ENCODE measurements at places on chromosomes 2 and 18. TPM values are rescaled to one million over a fixed set of nuclear protein-coding genes. Genes with fewer than 3 reads are reported as not detected.

DNA sequence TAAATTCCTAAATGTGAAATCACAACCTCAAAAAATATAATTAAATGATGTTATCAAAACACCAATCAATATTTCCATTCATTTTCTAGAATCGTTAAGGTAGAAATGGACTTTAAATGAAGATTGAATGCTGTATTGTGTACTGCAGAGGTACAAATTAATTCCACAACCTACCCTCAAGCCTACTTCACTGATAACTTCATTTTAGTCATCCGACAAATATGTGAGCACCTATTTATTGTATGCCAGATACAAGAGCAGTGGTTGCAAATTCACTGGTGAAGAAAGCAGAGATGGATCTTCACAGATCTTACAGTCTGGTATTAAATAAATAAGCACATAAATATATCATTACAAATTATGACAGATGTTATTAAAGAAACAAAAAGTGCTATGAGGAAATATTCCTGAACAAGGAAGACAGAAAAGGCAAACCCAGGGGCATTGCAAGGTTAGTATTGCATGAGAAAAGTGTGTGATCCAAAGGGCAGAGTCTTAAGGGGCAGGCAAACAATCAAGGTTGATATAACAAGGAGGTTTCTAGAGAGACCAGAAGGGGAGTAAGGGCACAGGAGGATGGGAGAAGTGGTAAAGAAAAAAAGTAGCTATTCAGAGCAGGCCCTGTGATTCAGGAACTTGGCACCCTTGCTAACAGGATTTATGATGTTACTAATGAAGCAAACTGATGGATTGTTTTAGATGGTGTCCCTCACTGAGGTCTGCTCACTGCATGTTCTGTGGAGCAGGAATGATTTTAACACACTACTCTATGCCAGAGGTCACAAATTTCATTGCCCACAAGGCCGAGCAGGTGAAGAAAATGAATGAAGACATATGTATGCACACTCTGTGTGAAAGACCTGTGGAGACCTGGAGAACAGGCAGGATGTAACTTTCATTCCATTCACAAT is 128.0 kb upstream of the CCDC150 start:
- H3K27ac ChIP-seq = no peak overlapping the region
- DNase-seq = no peak
- no peaks in the 10 kb centered on the region for H3K4me1 ChIP-seq
- no peak overlapping the region for H3K4me3 ChIP-seq
- peaks cover 4% of the 10 kb centered on the region for H3K27me3 ChIP-seq

Gene SPC25
- total RNA-seq = 32.0 TPM

Gene MDH1B
- total RNA-seq = 0.92 TPM

Gene SRD5A2
- total RNA-seq = not detected

GRCh38 chr2:181657379-181657778 is 474 bp upstream of the CERKL start:
- peaks cover 8% of the 10 kb centered on the region for H3K4me1 ChIP-seq
- no peak overlapping the region for H3K27ac ChIP-seq
- peak overlapping the region; percentile 60 for H3K4me3 ChIP-seq
- peaks cover 39% of the 10 kb centered on the region for H3K27me3 ChIP-seq
- no peaks in the 10 kb centered on the region for H3K36me3 ChIP-seq

DNA sequence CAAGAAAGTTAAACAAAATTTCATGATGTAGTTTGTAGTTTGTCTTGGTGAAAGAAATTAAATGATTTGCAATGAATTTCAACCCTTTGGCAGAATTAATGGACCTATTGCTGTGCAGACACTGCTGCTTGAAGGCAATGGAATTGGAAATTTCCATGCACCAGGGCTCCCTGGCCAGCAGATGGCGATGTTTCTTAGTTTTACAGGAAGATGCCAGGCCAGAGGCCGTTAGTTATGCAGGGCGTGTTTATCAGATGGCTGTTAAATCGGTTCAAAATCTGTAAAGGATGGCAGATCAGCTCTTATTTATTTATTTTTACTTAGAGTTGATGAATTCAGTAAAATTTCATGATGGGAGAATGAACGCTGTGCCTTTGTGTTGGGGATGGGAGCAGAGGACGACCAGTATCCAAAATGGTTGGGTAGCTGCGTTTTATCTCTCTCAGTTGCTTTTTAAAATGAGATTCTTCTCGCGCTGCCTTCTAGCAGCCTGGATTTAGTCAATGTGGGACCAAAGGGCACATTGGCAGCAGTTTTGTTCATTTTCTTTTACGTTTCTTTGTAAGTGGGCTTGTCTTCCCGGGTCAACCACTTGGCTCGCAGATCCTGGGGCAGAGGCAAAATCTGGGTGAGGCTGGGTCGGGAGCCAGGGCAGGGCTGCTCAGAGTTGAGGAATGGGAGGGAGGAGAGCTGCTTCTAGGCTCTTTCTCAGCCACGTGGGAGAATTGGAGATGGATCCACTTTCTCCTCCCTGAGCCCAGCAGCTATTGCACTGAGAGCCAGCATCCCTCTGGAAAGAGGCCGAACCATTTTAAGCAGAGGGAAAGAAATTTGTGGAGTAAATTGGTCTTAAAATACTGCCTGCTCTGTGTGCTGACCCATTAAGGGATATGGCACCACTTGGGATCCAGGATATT is 344.0 kb downstream of the PIK3C3 start:
- no peak overlapping the region for H3K27ac ChIP-seq
- peaks cover 3% of the 10 kb centered on the region for H3K27me3 ChIP-seq
- no peak overlapping the region for H3K4me3 ChIP-seq
- DNase-seq = peak; percentile 77
- H3K36me3 ChIP-seq = no peaks in the 10 kb centered on the region

Gene ACOXL
- total RNA-seq = 0.14 TPM

All from activated CD8-positive, alpha-beta T cell treated with anti-CD3 and anti-CD28 coated beads for 36 hours (primary cell).